ENCODE measurements at places on chromosomes 6 and 20.

GRCh38 chr6:135503703-135504475 lies 6.3 kb upstream of the AHI1 start:
- DNase-seq, result no peak

GRCh38 chr6:132728616-132729015 lies 14.8 kb upstream of the VNN1 start:
- DNase-seq, result no peak

DNA sequence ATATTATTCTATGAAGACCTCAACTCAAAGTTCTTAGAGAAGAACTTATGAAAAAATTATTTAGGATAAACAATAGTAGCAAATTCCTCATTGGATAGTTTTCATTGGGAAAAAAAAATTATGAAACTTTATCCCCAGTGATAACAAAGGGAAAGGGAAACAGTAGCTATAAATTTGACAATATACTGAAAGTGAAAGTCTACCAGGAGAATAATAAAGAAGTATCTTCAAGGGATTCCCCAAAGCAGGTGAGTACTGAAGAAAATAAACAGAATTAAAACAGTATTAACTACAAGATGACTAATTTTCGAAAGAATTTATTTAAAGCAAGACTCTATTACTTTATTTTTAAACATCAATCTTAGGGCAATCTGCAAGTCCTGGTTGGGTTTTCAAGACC lies 56.4 kb downstream of the REPS1 start:
- no peak for DNase-seq

DNA sequence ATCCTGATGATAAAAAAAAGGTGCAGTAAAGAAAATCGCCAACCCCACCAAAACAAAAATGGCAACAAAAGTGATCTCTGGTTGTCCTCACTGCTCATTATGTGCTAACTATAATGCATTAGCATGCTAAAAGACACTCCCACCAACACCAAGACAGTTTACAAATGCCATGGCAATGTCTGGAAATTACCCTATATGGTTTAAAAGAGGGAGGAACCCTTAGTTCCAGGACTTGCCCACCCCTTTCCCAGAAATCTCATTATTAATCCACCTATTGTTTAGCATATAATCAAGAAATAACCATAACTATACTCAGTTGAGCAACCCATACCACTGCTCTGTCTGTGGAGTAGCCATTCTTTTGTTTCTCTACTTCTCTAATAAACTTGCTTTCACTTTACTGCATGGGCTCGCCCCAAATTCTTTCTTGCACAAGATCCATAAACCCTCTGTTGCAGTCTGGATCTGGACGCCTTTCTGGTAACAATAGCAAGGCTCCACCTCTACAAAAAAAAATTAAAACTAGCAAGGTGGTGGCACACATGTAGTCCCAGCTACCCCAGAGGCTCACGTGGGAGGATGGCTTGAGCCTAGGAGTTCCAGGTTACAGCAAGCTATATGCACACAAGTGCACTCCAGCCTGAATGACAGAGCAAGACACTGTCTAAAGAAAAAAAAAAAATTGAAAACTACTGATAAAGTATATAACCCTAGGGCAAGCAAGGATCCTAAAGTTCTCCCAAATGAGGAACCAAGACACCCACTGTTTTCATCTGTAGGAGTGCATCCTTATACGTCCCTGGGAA lies 278.8 kb upstream of the JARID2 start:
- DNase-seq, result no peak

- DNase-seq, result no peak
Observed at GRCh38 chr6:127272576-127272975, 5.9 kb downstream of the RNF146 start.

Data from esophagus squamous epithelium (tissue), 5 donors.